ENCODE measurements at places on chromosomes 3 and 15. TPM values are rescaled to one million over a fixed set of nuclear protein-coding genes. Genes with fewer than 3 reads are reported as not detected.
A peak's percentile ranks its signal among the peaks of the same experiment; 100 is the strongest.

SLC28A2 gene
- not detected for total RNA-seq

C2CD4B gene
- total RNA-seq, result 1.5 TPM

CYP8B1 gene
- total RNA-seq, result not detected

SERPINI2 gene
- not detected for total RNA-seq

OR5H1 gene
- total RNA-seq, result not detected

DNA sequence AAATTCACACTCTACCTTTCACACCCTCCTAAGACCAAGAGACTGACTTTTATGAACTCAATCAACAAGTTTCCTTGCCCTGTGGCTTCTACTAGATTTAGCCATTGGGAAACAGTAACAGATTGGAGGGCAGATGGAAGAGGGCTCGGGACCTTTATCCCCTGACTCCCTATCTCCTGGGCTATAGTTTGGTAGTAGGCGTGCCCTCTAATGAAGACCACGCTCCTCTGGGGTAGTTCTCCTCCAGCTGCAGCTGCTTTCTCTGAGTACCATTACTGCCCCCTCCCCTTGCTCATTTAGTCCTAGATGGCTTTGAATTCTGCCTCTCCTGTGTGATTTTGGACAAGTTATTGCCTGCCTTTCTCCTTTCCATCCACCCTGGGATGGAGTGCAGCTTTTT lies 33.3 kb downstream of the FMN1 start:
- no peak for ATAC-seq

GRCh38 chr15:70185251-70185711 lies 87.6 kb upstream of the TLE3 start:
- no peak for ATAC-seq

GRCh38 chr3:155549087-155549486 lies 195.8 kb downstream of the PLCH1 start:
- ATAC-seq, result no peak

GRCh38 chr3:193928354-193929209 lies 207.4 kb upstream of the HES1 start:
- peak; percentile 80 for ATAC-seq

DNA sequence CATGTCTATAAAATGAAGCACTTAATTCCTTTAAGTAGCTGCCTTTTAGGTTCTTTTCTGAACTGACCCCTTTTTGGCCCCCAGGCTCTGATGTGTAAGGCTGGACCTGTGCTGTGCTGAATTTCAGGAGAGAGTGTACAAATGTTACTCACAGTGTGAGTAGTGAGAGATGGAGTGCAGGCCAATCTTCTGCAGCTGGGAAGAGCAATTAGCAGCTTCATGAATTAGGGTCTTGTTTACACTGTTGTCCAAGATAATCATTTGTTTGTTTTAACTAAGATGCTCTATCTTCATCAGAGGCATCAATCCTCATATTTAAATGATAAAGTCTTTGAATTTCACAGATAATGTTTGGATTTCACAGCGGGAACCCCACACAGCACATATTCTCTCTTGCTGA lies 19.4 kb downstream of the ARPP21 start:
- ATAC-seq, result no peak

- no peak for ATAC-seq
Measured at GRCh38 chr3:61912158-61912557, 350.8 kb downstream of the PTPRG start.

GRCh38 chr15:29102911-29103823 lies 166.5 kb downstream of the NSMCE3 start:
- peak; percentile 42 for ATAC-seq

DNA sequence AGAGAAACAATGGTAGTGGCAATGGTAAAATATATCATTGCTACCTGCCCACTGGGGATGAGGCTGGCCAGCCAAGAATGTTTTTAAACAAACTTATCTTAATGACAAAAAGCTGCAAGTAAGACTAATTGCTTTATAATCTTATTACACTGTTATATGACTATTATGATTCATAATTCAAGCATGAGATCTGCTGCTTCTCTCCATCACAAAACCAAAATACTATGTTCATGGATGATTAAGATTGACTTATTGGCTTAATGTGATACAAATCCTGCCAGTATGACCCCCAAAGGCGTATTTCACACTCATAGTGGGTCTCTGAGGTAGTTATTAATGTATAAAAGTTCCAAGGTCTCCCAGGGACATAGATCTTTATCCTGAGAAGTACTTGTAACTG lies 52.6 kb downstream of the FBN1 start:
- ATAC-seq, result no peak

GRCh38 chr3:9066775-9067174 lies 103.5 kb upstream of the RAD18 start:
- ATAC-seq, result no peak

- ATAC-seq, result no peak
Measured at GRCh38 chr3:117842086-117842485, 1132.5 kb downstream of the TUSC7 start.

Measured in activated T-helper 17 cell treated with anti-CD3 and anti-CD28 coated beads, Interleukin-2, amount 50 U/mL, for 72 hours (primary cell).